SHP77 treated with DMSO at 0.1 percent for 48 hours (cell line): ENCODE measurements at places on chromosomes 7 and 10.

GRCh38 chr10:13308096-13308495 is 8.2 kb upstream of the PHYH start:
- DNase-seq, result no peak

- DNase-seq, result peak; percentile 43
Measured at GRCh38 chr7:158849768-158850544, 6.4 kb upstream of the DYNC2I1 start.

DNA sequence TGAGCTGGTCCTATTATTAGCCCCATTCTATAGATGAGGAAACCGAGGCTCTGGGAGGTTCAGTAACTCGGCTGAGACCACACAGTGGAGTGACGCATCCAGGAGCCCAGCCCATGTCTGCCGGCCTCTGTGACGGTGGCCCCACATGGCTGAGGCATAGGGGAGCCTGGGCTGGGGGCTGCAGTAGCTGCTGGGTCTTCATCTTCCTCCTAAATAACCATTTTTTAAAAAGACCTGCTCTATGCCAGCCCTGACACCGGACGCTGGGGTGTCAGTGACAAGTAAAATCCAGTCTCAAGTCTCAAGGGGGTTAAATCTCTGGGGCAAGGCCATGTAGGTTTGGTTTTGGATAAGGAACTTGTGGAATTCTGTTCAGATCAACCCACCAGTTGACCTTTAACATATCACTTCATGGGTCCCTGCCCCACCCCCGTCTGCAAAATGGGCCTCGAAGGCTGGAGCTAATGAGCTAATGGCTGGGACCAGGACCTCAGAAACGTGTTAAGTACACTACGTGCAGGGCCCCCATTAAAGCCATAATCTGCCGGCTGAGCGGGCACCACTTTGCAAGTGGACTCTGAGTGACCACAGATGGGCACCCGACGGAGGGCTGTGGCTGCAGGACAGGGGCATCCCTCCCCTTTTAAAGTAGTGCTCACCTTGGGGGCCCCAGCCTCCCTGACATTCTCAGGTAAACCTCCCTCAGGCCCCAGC is 136.5 kb upstream of the UNC5B start:
- DNase-seq, result no peak

GRCh38 chr7:45267262-45267661 is 109.7 kb downstream of the RAMP3 start:
- DNase-seq, result no peak

DNA sequence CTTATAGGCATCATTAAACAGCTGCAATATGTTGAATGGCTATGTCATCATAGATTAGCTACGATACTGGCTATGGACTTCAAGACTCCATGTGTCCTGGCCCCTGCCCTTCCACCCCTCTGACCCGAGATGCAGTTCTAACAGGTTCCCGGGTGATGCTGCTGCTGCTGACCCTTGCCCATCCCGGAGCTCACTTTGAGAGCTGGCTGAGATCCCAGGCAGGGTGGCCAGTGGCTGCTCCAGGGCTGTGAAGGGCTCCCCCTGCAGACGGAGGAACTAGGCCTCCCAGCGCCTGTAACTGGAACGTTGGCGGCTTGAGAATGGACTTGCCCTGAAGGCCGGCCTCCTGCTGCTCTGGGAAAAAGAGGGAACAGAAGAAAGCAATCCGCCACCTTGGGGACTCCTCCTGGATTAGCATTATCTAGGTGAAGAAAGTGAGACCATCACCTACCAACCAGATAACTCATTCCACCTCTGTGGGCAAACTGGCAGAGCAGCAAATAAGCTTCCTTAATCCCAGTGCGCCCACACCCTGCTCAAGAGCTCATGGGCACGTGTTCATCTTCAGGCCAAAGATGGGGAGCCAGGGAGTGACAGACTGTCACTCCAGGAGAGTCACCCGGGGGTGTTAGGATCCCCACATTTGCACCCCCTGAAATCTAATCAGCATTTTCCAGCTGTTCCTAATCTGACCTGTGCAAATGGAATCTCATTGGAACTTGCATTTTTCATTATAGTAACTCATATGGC is 56.8 kb downstream of the PARP12 start:
- peak; percentile 10 for DNase-seq

DNA sequence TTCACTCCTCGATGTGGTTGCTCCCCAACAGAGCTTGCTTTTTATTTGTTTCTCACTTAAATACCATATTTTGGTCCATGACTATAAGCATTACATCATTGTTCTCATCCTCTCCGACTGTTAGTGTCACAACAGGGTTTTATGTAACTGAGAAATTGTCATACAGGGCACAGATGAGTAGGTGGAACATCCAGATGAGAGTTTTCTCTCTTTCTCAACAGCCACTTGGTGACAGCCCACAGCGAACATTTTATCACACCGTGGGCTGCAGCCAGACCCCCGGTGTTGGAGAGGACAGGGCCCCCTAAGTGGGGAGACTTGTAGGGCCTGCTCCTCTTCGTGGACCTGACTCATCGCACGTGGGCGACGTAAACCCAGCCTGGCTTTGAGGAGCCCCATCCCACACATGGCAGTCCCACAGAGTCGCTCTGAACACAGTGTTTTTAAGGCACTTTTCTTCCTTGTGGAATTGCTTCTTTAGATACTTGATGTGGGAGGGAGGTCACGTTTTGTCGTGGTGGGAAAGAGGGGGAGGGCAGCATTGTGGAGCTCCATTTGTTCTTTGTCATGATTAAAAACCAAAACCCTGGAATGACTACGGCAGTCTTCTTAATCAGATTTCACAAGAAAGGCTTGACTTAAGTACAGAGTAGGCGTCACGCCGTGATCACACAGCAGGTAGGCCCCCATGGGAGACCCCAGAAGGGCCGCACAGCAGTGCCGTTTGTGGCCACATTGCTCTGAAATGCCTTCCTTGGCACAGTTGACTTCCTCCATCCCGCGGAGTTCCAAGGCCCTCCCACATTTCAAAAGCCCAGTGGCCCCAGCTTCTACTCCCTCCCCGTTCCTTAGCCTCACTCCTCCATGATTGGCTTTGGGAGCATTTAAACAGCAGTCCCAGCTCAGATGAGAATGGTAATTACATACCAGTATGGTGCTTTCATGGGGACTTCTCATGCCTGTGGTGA is 220.6 kb downstream of the CCDC3 start:
- DNase-seq, result no peak

DNA sequence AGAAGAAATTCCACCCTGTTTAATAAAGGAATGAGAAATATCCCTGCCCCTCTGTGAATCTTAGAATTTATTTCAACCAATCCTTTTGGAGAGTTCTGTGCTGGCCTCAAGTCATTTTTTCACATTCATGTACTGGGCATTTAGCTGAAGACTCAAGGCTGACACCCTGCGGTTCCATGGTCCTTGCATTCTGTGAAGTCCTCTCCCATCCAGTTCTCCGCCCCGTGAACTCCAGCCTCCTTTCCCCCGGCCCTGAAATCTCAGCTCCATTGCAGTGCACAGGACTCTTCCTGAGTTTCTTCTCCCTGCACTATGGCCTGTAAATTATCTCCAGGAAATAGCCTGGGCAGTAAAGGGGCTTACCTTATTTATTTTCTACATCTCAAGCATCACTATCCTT is 183.0 kb upstream of the KCND2 start:
- DNase-seq, result no peak

GRCh38 chr10:102334101-102334500 is 61.4 kb upstream of the NFKB2 start:
- no peak for DNase-seq

- no peak for DNase-seq
Measured at GRCh38 chr7:47846138-47846836, 102.0 kb downstream of the PKD1L1 start.
